ENCODE measurements at places on chromosomes 3 and 15.
A peak's percentile ranks its signal among the peaks of the same experiment; 100 is the strongest.

DNA sequence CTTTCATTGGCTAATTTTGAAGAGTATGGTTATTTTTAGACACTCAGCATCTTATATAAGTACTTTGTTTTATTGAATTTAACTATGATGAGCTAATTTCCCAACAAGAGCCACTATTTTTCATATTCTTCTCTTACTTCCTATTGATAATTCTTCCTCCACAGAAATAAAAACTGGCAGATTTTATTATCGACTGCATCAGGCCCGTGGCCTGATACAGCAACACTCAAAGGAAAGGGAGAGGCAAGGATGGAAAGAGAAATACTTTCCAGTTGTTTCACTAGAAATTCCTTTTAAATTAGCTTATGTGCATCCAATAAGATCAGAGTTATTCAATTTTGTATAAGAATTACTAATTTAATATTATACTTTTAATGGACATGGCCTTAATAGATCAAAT is 886.3 kb downstream of the ROBO1 start:
- no peak for DNase-seq

DNA sequence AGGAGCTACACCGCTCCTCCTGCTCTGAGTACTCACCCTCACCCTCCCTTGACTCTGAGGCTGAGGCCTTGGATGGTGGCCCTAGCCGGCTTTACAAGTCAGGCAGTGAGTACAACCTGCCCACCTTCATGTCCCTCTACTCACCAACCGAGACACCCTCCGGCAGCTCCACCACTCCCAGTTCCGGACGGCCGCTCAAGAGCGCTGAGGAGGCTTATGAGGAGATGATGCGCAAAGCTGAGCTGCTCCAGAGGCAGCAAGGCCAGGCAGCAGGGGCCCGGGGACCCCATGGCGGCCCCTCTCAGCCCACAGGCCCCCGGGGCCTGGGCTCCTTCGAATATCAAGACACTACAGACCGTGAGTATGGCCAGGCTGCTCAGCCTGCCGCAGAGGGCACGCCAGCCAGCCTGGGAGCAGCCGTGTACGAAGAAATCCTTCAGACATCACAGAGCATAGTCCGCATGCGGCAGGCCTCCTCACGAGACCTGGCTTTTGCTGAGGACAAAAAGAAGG is 21.2 kb upstream of the APEH start:
- no peak for DNase-seq

GRCh38 chr3:81516042-81516441 is 245.4 kb downstream of the GBE1 start:
- DNase-seq = no peak

- DNase-seq = no peak
Observed at GRCh38 chr15:81118361-81118760, 15.7 kb upstream of the CFAP161 start.

DNA sequence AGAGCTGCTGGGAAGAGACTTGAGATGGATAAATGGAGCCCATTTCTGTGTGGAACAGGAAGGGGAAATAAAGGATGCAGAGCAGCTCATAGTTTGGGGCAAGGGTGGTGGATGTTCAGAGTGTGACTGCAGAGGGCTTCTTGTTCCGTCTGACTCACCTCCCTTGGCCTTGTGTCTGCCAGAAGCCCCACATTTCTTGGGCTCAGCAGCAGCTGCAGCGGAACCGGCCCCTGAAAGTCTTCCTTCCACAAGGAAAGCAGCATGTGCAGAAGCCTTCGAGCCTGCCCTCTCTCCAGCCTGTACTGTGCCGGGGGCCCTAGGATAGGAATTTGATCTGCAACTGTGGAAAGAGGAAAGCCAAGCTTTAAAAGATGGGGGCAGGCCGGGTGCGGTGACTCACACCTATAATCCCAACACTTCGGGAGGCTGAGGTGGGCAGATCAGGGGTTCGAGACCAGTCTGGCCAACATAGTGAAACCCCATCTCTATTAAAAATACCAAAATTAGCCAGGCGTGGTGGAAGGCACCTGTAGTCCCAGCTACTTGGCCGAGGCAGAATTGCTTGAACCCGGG is 11.5 kb downstream of the CDAN1 start:
- no peak for DNase-seq

- no peak for DNase-seq
Observed at GRCh38 chr3:136898954-136899353, 36.9 kb downstream of the NCK1 start.

- DNase-seq = no peak
Observed at GRCh38 chr3:166613365-166613764, 766.7 kb downstream of the ZBBX start.

DNA sequence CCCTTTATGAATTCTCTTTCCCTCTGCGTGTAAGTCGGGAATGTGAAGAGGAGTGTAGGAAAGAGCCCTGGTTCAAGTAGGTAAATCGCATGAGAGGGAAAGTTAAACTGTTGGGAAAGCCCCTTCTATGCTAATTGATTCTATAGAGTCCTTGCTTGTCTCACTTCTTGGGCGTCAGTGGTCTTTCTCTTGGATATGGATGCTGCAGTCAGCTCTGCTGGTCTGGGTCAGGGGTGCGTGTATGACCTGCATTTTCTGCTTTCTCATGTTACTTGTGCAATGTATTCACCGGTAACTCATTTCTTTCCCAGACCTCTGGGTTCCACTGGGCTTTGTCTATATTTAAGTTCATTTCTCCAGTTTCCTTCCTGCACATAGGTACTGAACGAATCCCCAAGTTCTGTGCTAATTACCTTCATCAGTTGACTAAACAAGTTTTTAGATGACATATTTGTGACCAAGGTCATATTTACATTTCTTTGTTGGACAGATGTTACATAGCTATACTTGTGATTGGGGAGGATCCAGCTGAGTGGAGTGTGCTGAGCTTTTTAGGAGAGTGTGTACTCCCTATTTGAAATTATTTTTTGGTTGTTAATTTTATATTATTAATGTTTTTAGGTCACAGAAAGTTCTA is 1.4 kb downstream of the SETD5 start:
- DNase-seq = no peak

DNA sequence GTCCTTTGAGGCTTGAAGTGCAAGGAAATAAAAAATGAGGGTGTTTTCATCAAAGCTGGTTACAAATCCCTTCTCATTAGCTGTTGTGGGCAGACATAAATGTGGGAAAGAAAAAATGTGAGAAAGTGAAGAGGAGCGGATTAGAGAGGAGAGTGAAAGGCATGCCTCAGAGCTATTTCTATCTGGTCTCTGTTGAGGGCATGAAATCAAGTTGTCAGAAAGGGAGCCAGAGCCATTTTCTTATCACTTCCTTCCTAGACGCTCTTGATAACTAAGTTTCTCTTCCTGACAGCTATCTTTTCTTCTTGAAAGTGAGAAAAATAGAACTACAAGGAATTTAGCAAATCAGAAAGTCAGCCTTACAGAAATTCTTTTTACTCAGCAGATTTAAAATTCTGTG is 20.8 kb upstream of the CAPN3 start:
- DNase-seq = no peak

DNA sequence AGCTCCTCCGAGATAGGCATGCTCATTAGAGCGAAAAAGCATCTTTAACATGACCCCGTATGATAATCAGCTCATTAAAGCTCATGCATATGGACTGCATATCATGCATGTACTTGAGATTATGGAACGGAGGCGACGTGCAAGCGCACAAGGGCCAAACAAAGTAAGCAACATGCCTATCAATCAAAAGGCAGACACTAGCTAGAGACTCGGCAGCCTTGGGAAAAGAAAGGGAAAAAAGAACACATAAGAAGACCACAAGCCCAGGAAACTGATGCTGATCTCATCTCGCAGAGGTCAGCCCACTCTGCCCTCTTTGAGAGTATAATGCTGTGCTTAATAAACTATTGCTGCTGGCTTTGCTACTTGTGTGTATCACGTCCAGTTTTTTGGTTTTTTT is 2.6 kb upstream of the ACOX2 start:
- no peak for DNase-seq

DNA sequence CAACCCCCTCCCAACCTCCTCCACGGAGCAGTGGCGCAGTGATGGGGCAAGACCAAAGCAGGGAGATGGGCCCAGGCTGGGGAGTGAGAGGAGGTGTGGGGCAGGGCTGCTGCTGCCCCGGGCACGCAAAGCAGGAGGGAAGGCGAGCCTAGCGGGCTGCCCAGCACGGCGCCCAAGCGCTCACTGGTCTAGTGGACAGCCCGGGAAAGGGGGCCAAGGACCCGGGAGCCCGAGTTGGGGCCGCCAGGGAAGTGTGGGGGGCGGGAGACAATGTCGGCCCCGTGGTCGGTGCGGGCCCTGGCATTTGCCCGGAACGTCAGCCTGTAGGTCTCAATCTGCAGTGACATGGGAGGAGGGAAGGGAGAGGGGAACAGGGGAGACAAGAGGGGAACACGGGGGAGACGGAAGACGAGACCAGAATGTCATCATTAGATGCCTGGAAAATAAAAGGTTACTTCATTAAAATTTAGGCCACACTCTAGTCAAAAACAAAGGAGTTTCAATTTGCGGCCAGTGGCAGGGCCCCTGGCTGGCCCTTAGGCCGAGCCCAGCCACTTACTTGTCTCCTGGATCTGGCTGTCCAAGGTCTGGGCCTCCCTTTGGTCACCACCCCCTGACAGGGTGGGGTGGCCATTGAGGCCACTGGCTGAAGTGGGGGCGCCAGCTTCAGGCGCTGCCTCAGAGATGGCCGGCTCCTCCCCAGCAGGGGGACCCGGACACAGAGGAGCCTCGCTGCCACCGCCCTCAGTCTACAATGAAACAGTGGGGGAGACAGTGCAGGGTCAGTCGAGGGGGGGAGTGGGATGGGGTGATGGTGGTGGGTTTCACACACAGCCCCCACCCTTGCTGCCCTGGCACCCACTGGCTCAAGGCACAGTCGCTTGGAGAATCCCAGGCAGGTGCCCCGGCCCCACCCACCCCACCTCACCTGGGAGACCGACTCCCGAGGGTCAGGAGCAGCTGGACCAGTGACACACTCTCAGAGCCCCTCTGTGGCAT is 50.0 kb downstream of the DHX30 start:
- no peak for DNase-seq

GRCh38 chr3:84958495-84959469 is at the start of gene CADM2:
CADM2 (plus strand) TSS chr3:84958989.
- peak; percentile 42 for DNase-seq

- no peak for DNase-seq
Observed at GRCh38 chr3:40886660-40887425, 312.5 kb upstream of the CTNNB1 start.

Data from stimulated activated CD4-positive, alpha-beta T cell treated with anti-CD3 and anti-CD28 coated beads, Interleukin-15, amount 100 ng/mL, for 48 hours (primary cell).